ENCODE measurements at places on chromosomes 6 and 20.

DNA sequence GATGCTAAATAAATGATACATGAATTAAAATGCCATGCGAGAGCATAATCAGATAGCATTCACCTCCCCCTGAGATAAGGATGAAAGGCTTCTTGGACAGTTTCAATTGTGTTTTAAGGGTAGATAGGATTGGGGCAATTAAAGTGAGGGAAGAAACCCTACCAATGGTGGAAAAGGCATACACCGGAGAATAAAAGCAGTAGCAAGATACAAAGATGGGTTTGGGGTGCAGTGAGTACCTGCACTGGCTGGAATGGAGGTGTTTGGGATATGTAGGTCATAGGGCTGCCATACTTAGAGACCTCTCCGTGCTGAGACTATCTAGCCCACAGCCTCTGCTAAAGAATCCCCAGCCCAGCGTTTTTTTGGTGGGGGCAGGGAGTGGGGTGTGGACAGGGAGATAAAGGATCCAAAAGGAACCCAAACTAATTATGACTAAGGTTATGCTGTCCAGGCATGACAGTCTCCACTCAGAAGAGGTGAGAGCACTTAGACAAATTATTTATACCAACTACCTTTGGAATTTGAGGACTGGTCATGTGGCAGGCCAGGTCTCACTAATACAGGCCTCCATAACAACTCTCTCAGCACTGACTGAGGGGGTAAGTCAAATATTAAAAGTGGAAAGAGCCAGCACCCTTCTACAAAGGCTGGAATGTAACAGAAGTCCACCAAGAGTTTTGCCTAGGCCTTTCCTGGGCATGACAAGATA is 280.8 kb downstream of the ADGB start:
- DNase-seq, result no peak

- no peak for DNase-seq
Observed at GRCh38 chr6:9494864-9495263, 920.0 kb downstream of the TFAP2A start.

DNA sequence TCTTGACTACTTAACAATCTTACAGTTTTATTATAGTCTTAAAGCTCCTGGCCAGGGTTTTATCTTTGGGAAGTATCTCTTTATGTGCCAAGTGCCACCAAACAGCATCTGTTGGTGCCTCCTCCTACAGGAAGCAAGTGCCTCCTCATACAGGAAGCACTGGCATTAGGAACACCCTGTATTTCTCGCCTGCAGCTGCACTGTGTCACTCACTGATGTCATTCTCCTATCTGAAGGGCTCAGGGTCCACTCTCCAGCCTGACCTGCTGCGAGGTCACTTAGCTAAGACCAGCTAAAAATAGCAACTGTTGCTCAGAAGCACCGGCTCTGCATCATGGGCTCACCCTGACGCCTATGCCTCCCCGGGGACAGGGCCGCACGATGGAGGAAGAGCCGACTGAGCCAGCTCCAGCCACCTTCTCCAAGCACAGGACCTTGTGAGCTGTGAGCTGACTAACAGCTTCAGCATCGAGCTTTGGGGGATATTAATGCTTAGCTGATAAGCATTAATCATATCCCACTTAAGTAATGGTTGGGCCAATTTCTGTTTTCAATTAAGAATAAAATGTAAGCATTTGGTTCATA is 66.3 kb upstream of the CD93 start:
- no peak for DNase-seq

DNA sequence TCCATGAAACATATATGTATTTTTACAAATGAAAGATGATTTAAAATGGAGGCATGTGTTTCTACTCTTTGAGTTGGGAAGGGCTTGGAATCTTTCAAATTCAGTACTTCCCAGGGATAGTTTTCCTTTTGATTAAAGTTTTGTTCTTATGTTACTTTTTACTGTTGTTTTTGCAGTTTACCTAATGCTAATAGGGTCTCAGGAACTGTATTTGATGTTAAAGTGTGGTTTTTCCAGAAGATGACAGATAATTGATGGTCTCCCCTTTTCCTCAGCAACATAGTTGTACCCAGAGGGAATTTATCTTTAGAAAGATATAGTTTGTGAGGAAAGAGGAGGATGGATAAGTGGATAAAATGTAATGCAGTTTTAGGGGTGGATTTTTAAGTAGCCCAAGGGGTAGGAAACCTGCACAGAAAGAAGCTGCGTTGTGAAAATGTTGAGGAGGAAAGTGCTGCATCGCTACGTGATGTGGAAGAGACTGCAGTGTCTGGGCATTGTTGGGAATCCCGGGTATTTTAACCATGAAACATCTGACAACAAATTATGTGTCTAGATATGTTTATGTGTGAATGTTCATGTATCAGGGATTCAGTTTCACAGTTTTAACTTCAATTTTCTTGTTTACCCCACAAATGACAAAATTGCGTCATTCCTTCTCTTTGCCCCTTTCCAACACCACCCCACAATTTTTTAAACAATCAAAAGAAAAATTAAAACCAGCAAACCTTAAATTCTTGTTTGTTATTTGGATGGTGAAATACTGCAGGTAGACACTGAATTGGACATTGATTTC is 42.3 kb downstream of the GNAS start:
- no peak for DNase-seq

GRCh38 chr6:126153661-126154060 is 167.3 kb downstream of the TRMT11 start:
- no peak for DNase-seq

- no peak for DNase-seq
Observed at GRCh38 chr6:71204741-71205140, 83.9 kb upstream of the OGFRL1 start.

GRCh38 chr6:105301072-105301503 is 101.8 kb downstream of the PREP start:
- DNase-seq, result no peak

- DNase-seq, result no peak
Observed at GRCh38 chr6:81640891-81641290, 111.6 kb downstream of the TENT5A start.

GRCh38 chr6:108998485-108998884 is 96.2 kb downstream of the SESN1 start:
- DNase-seq, result no peak

GRCh38 chr6:31610968-31611367 is 4.1 kb upstream of the AIF1 start:
- DNase-seq, result no peak

- DNase-seq, result no peak
Observed at GRCh38 chr6:27669295-27669623, 196.4 kb upstream of the ZNF184 start.

DNA sequence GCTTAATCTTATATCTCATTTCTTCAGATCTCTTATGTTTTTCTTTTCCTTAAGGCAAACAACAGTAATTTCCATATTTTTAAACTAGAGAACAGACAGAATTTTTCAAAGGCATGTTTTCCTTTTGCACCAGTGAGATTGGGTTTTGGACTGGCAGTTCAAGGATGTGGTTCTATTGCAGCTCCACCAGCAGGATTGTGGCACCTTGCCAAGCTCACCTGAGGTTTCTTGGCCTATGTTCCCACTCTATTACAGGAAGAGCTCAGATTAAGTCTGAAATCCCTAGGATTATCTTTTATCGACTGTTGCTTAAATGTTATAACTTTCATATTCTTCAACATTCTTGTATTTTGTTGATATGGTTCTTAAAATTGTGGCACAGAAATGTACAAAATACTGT is 218.9 kb downstream of the PLCB4 start:
- DNase-seq, result no peak

DNA sequence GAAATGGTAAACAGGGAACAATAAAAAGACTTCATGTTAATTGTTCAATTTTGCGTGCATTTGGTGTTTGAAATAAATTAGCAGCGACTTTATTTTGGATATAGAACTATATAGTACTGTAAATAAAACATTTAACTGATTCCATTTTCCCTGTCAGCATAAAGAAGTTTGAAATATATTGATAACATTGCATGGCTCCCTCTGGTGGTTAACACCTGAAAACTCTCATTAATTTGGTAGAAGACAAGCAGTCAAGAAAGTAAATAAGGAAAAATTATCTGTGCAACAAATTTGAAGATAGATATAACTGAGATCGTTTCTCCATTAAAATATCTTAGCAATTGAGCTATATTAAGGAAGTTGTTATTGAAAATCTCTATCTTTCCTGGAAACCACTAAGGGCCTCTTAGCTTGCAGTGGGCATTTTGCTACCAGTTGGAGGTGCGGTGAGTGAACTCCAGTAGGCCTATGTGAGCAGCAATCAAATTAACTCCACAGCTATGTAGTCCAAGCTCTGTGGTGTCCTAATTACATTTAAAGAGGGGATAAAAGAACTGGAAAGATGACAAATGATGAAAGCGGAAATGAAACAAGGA is 435.7 kb upstream of the FKBP1C start:
- DNase-seq, result no peak

Measured in hematopoietic multipotent progenitor cell treated with erythropoietin and hydrocortisone succinate and interleukin-3 and kit ligand, for 15 days (in vitro differentiated cells).